ENCODE measurements at places on chromosomes 5 and 9.

GRCh38 chr9:84393266-84393950, 52.9 kb upstream of the SLC28A3 start:
- DNase-seq = no peak

DNA sequence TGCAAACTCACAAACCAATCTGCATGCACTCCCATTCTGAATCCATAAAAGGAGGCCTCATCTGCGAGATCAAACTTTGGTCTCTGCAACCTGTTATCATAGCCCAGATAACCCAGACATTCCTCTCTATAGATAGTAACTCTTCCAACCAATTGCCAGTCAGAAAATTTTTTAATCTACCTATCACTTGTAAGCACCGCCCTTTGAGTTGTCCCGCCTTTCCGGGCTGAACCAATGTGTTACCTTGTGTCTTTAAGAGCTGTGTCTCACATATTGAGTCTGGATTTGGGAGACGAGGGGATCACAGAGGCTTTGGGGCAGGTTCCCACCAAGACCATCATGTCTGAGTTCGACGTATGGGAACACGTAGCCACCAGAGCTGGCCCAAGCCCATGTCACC, 91.1 kb upstream of the PPP1R26 start:
- DNase-seq = no peak

DNA sequence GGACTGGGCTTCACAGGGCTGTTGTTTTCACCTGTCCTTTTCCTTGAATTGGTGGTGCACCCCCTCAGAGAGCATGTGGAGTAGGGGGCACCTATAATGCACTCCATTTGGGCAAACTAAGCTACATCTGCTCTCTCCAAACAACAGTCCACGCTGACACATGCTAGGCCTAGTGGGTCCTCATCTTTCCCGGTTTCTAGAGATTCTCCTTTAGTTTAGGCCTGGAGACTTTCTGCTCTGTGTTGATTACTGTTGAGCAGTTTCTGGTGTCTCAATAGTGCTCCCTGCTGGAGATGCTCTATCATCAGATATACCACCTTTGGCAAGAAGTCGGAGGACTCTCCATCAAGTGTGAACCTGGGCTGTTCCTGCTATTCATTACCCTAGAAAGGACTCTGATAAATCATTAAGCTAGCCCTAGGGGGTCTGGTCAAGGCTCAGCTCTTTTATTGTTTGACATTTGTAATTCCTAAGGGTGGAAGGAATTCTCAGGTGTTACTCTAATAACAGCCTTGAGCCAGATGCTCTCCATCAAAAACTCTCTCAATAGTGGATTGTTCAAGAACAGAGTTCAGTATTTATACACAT, 64.0 kb upstream of the FYB1 start:
- DNase-seq = peak; percentile 8

DNA sequence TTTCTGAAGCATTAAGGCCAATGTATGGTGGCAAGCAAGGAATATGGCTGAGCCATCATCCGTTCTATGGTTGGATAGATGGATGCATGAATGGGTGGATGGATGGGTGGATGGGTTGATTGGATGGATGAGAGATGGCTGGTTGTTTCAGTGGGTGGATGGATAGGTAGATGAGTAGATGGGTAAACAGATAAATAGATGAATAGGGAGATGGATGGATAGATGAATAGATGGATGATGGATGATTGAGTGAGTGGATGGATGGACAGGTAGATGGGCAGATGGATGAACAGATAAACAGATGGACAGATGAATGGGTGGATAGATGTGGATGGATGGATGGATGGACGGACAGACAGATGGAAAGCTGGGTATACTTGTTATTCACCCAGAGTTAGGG, 92.6 kb upstream of the ZNF618 start:
- no peak for DNase-seq

DNA sequence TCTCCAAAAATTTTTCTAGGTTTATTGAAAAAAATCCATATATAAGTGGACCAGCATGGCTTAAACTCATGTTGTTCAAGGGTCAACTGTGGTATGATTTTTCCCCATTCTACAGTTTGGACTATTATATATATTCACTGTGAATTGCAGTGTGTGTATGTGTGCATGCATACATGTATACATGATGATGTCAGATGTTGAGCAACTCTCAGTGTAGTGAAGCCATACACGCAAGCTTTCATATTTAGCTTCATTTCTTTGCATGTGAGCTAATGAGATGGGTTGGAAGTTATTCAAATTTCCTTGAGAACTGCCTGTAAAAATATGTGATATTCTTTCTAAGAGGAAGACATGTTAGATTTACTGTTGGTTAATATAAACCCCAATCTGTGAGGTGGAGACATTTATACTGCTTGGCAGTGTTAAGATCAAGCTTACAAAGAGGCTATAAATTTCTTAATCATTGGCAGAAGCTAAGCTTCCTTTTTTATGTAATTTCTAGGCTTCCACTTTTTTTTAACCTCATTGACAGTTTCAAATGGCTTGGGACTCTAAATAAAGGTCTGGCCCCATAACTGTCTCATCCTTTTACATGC, 134.8 kb downstream of the GABRG2 start:
- DNase-seq = no peak

GRCh38 chr5:126938466-126938865, 91.9 kb downstream of the MARCHF3 start:
- DNase-seq = no peak
